Activated CD8-positive, alpha-beta T cell treated with anti-CD3 and anti-CD28 coated beads, Interleukin-2, amount 10 ng/mL, durations not matched to agents 7 days and 5 days (primary cell): ENCODE measurements at places on chromosomes 5 and 9.

DNA sequence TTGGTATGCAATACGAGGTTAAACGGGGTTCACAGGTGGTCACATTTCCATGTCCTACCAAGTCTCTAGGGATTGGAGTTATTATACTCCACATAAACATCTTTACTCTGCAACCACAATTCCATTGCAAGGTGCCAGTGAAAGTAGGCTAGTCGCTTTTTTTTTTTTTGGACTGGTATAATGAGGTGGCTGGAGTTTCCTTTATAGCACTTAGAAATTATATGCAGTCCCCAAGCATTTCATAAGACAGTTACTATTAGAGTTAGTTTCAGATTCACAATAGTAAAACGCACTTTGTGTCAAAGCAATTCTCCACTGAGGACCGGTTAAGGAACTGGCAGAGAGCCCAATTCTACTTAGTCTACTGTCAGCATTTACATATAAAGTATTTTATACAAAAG lies 1.4 kb downstream of the MEF2C start:
- DNase-seq = no peak
- H3K27ac ChIP-seq = no peak overlapping the region
- peaks cover 53% of the 10 kb centered on the region for H3K27me3 ChIP-seq
- no peaks in the 10 kb centered on the region for H3K36me3 ChIP-seq

GRCh38 chr5:174951151-174951780 lies 226.9 kb downstream of the MSX2 start:
- no peak overlapping the region for H3K27ac ChIP-seq
- no peak overlapping the region for H3K4me3 ChIP-seq
- H3K36me3 ChIP-seq = no peaks in the 10 kb centered on the region
- H3K4me1 ChIP-seq = no peaks in the 10 kb centered on the region
- DNase-seq = peak; percentile 66
- no peaks in the 10 kb centered on the region for H3K27me3 ChIP-seq

DNA sequence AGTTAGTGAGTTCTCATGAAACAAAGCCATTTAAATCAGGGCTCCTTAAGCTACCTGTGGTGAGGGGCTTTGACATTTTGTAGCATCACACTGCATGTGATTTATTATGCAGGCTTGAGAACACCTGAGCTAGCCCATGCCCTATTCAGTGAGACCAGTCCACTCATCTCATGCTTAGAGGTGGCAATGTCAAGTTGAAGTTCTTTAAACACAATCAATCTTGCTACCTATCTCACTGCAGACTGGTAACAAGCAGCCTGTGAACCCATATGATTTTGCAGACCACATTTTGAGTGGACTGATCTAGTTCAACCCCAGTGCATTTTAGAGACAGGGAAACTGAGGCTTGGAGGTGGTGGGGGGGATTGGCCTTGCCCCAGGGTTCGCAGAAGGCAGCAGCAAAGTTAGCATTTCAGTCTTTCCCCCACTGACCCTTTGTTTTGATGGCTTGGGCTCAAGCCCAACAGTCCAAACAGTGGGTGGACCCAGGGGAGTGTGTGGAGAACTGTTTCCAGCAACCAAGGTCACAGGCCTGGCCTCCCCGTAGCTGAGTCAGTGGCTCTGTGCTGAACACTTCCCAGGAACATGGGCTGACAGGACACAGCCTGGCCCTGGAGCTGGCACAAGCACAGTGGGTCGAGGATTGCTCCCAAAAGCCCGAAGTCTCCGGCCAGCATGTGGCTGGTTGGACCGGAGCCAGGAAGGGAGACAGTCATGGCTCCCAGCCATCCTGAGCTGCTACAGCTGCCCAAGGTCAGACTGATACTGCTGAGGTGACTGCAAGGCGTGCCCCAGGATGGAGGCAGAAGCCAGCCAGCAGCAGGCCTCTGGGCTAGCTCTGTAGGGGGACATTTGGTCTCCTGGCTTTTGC lies 95.3 kb downstream of the RGS3 start:
- peaks cover 5% of the 10 kb centered on the region for H3K36me3 ChIP-seq
- H3K27ac ChIP-seq = peak overlapping the region; percentile 49
- H3K4me3 ChIP-seq = no peak overlapping the region
- H3K4me1 ChIP-seq = peaks cover 29% of the 10 kb centered on the region
- H3K27me3 ChIP-seq = no peaks in the 10 kb centered on the region

- no peaks in the 10 kb centered on the region for H3K27me3 ChIP-seq
- H3K4me3 ChIP-seq = no peak overlapping the region
- no peak overlapping the region for H3K27ac ChIP-seq
- no peak for DNase-seq
These were observed 94.2 kb downstream of the DPYSL3 start for GRCh38 chr5:147415651-147416050.

GRCh38 chr9:32742296-32742695 lies 41.0 kb upstream of the TMEM215 start:
- no peak for DNase-seq
- no peak overlapping the region for H3K4me3 ChIP-seq
- H3K36me3 ChIP-seq = no peaks in the 10 kb centered on the region
- no peaks in the 10 kb centered on the region for H3K27me3 ChIP-seq
